A172 (cell line): ENCODE measurements at places on chromosomes 5 and 9. TPM values are rescaled to one million over a fixed set of nuclear protein-coding genes. Genes with fewer than 3 reads are reported as not detected.

LHX2 gene
- total RNA-seq = 10.9 and 14.5 TPM in 2 replicates

C7 gene
- total RNA-seq = not detected in 2 replicates

TRPM6 gene
- total RNA-seq = 0.05 and 0.17 TPM in 2 replicates

TRIM7 gene
- 19.0 and 29.8 TPM in 2 replicates for total RNA-seq

TOR1A gene
- 47.8 and 53.2 TPM in 2 replicates for total RNA-seq

SLC27A6 gene
- total RNA-seq = not detected in 2 replicates

SCGB3A1 gene
- not detected in 2 replicates for total RNA-seq

ZNF782 gene
- total RNA-seq = 6.9 and 12.5 TPM in 2 replicates
